ENCODE measurements at places on chromosomes 3 and 15.
A peak's percentile ranks its signal among the peaks of the same experiment; 100 is the strongest.

- DNase-seq: no peak
Observed at GRCh38 chr3:29438580-29438979, 157.7 kb downstream of the RBMS3 start.

DNA sequence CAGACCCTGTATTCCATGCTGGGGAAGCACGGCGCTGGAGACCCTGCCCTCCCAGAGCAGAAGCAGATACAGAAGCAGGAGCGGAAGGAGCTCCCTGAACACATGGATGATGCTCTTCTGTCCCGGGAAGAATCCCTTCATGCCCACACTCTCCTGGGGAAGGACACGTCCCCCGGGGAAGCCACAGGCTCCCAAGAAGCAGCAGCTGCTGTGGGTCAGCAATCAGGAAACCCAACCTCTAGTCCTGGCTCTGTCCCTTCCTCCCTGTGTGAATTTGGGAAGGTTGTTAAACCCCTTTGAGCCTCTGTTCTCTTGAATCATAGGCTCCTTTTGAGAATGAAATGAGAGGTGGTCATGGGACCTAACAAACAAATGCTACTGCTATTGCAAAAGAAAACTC, 176.2 kb upstream of the TPM1 start:
- no peak for DNase-seq

DNA sequence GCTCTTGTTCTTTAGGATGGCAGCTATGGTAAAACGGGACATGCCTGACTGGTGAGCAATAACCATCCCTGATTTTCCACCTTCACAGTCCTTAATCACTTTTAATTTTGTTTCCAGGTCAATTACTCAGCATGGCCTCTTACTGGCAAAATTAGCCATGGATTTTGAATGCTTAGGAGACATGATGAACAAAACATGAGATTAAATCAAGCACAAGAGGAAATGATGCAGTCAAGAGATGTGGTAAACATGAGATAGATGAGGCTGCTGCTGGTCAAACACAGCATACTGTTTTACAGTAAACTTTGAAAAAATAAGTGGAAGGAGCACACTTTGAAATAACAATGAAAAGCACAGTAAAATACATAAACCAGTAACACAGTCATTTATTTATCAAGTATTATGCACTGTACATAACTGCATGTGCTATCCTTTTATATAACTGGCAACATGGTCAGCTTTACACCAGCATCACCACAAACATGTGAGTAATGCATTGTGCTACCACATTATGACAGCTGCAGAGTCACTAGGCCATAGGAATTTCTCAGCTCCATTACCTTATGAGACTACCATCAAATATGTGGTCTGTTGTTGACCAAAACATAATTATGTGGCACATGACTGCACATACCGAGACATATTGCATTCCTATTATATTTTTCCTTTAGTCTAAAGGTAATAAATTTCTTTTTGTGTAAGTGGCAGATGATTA, 30.1 kb upstream of the ZNF502 start:
- DNase-seq: no peak

GRCh38 chr3:71759401-71759800, 5.7 kb downstream of the GPR27 start:
- no peak for DNase-seq

DNA sequence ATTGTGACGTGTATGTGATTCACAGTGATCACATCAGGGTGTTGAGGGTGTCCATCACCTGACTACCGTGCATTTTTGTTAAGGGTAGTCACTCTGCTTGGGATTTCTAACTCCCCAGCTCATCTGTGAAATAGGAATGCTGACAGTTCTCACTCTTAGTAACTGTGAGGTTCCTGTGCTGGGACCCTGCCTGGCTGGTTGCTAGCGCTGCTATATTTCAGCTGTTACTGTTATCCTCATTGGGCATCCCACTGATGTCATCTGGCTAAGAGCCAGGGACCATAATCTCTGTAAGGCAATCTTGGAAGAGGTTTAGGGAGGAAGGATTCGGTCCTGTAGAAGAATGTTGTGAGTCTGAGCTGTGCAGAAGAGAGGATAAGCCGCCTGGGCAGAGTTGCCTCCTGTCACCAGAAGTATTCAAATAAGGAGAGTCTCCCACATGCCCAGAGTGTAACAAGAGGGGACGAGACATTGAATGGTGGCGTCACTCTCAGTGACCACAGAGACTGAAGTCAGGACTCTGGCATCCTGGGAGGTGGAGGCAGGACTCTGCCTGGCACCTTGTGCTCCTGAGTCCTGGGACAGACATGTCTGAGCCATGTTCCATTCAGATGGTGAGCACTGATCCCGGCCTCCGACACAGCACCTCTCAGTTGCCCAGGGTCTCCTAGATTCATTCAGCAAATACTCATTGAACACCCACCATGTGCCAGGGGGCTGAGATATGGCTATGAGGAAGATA, 52.2 kb downstream of the FBLN2 start:
- no peak for DNase-seq

DNA sequence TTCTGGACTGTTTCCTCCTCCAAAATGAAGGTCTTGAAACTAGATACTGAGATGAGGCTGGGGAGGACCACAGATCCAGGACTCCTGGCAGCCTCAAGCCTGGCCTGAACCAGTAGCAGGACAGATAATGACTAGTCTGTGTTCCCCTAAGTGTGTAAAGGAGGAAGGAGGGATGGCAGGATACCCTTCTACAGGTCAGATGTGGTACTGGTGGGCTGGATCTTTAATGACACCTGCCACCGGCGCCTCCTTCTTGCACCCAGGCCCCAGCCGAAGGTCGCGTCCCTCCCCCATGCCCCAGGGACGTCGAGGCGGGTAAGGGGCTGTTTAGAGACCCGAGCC, 556 bp downstream of the USP19 start:
- DNase-seq: no peak

GRCh38 chr15:99454941-99455788, 110.6 kb upstream of the MEF2A start:
- DNase-seq: no peak

- DNase-seq: peak; percentile 3
Observed at GRCh38 chr3:48427630-48427962, 2.3 kb downstream of the PLXNB1 start.

DNA sequence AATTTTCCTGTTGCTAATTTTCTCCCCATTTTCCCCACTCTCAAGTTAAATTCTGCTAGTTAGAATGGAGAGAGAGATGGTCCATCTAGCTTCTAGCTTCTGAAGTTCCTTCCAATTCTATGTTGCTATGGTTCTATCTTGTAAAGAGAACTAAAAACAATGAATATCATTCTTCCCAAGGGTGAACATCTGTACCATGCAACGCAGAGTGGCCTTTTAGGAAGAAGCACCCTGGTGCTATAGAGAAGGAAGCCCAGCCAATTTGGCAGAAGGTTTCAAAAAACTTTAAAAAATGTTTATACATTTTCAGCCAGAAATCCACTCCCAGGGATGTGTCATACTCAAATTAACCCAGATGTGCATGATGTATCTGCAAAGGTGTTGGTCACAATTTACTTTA, 149.1 kb downstream of the SEMA6D start:
- DNase-seq: no peak

- no peak for DNase-seq
Observed at GRCh38 chr3:16604887-16605602, at the start of gene DAZL. DAZL (minus strand) TSS chr3:16605423; CDS start chr3:16605205, 218 bp downstream.

DNA sequence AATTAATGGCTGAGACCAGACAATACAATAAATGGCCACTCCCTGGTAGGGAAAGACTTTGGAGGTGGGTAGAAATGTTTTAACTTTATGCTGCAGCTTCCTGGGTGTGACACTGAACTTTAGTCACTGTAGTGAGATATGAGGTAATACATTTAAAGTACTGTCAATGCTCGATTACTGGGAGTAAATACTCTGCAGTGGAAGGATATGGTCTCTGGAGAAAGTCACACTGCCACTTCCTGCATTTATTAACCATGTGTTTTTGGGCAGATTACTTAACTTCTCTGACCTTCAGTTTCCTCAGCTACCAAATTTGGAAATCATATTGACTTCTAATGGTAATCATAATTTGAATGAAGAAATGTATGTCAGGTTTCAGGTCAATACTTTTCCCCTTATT, 317.1 kb upstream of the TGFBR2 start:
- DNase-seq: no peak

GRCh38 chr3:48835650-48836366, 11.9 kb downstream of the PRKAR2A start:
- DNase-seq: no peak

GRCh38 chr3:122628567-122628966, 51.1 kb downstream of the PARP15 start:
- DNase-seq: no peak

DNA sequence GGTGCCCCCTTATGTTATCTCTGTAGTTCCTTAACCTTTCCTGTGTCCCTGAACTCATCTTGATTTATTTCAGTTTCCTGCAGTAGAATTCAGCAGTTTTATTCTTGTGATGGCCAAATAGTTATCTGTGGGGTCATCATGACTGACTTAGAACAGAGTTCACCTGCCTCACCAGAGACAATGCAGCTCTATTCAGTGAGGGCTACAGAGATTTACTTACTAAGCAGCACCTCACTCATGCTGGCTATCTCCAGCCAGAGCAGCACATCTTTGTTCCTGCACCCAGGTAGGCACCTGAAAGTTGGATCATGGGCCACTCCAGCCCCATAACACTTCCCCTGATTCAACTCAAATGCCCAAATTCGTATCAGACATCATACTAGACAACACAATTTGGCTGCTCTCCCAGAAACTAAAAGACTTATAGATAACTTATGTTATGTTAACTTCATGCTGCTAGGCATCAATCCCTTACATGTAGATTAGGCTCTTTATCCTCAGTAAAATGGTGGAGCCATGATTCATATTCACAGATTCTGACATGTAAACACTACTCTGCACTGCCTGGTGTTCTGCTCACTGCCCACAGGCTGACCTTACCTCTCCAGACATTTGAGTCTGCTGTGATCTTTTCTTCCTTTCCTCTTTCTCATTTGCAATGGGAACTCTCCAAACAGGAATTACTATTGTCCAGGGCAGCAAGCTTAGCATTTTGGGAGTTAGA, 9.3 kb upstream of the GOLGB1 start:
- DNase-seq: no peak

DNA sequence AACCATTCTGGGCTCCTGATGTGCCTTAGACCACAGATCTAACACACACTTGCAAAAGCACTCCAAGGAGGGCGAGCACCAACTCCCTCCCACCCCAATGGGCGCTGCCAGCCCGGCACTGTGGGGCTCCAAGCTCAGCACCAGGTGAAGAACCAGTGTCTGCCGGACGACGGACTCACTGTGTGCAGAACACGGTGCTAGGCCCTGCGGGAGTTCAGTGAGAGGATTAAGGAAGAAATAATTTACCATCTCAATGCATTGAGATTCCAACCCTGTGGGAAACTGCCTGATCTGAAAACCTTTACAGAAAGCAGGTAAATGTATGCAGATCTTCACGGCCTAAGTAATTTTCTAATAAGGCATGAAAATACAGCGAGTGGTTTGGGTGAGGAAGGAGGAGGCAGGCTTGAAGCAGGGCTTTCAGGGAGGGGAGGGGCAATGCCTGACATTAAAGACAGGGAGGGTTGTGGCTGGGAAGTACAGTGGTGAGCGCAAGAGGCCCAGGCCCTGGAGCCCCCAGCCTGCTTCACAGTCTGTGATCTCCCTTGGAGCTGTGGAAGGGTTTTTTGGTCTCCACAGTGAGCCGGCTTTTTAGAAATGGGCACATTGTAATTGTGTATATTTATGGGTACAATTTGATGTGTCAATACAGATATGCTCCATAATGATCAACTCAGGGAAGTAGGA, 35.6 kb upstream of the CHRNB4 start:
- DNase-seq: no peak

DNA sequence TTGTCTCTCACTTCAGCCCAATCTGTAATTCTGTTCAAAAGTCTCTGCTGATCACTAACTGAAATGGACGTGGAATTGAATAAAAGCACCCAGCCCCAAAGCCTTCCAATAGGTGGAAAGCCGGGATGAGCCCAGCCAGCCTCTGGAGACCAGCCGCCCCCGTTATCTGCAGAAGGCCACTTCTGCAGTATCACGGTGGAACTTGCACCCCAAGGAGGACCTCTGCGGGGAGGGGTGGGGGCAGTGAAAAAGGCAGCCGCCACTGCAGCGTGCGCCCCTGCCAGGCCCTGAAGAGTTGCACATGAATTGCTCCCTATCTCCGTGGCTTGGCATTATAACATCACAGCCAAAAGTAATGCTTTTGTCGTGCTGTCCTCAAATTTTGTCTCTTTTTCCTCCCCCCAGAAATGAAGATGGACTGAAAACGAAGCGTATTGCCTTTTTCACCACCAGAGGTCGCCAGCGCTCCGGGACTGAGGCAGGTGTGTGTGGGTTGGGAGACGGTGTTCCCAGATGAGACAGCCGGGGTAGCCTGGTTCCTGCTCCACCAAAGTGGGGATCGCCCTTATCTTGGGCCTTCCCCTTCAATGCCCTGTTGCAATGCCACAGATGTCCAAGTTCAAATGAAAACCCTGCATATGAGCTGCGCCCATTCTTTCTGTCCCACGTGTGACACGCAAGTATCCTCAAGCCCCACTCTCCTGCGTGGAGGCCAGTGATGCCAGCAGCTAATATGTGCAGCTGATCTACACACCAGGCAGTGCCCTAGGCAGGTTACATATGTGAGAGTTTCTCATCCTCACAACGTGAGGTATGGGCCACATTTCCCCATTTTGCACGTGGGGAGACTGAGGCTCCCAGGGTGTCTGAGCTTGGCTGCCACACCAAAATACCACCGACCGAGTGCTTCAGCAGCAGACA, 96.0 kb downstream of the LRRK1 start:
- peak; percentile 71 for DNase-seq

- no peak for DNase-seq
Observed at GRCh38 chr15:59002418-59002859, 15.0 kb downstream of the RNF111 start.

DNA sequence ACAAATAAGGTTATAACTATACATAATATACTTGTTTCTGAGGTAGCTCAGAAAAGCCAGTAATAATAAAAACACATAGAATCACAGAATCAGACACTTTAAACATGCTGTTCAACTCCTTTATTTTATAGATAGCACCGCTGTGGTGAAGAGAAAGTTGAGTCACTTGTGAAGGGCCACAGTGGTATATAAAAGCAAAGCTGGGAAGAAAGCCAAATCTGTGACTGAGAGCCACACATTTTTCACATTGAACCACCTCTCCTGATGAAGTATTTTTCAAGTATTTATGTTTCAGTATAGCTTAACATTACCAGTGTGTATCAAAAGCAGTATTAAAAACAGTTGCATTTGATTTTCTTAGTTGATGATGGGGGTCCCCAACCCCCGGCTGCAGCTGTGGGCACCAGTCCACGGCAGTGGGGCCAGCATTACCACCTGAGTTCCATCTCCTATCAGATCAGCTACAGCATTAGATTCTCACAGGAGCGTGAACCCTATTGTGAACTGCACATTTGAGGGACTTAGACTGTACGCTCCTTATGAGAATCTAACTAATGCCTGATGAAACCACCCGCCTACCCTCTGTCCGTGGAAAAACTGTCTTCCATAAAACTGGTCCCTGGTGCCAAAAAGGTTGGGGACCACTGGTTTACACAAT, 46.2 kb downstream of the TBL1XR1 start:
- DNase-seq: peak; percentile 60

Data from NCI-H69 (cell line).